ENCODE measurements at places on chromosomes 4 and X. TPM values are rescaled to one million over a fixed set of nuclear protein-coding genes. Genes with fewer than 3 reads are reported as not detected.
A peak's percentile ranks its signal among the peaks of the same experiment; 100 is the strongest.

DNA sequence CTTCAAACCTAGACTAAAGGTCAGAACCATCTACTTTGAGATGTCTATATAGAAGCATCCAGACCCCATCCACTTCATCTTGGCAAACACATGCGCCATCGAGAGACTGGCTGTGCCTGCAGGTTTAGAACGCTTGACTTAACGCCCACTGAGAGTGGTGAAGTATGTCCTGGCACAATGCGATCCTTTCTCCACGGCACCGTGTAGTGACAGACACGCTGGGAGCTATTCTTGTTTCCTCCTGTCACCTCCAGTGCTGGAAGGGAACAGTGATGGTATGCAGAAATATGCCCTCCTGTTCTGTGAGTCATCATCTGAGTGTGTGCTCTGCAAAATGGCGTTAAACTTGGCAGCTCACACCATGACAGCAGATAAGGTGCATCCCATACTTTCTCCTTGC is 330.2 kb downstream of the NLGN4X start:
- no peak for DNase-seq

- DNase-seq = no peak
These were observed 8.9 kb downstream of the JADE1 start for GRCh38 chr4:128818442-128818841.

Gene RTL9
- not detected for total RNA-seq

- no peak for DNase-seq
These were observed 52.1 kb downstream of the LEF1 start for GRCh38 chr4:108116423-108117168.

DNA sequence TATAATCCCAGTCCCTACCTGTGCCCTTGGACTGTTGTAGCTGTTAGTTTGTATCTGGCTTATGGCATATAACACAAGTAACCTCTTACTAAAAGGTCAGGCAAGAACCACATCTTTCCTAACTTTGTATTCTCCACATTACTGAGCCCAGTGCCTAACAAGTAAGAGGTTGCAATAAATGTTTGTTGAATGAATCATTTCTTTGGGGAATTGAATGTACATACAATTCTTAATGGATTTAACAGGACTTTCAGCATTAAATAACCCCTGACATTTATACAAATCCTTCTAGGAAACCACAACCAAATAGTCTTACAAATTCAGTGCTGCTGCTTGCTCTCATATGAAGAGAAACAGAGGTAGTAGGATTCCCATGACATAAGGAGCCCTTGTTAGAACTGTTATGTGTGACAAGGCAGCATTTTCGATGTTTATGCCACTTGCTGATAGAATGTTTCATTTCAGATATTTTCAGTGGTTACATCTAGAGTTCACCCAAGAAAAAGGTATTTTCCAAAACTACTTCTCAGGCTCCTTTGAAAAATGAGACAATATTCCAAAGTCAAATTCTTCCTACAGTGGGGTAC is 62.0 kb downstream of the MBNL3 start:
- no peak for DNase-seq

GRCh38 chr4:112519689-112520597 is 4.0 kb upstream of the NEUROG2 start:
- DNase-seq = no peak

DNA sequence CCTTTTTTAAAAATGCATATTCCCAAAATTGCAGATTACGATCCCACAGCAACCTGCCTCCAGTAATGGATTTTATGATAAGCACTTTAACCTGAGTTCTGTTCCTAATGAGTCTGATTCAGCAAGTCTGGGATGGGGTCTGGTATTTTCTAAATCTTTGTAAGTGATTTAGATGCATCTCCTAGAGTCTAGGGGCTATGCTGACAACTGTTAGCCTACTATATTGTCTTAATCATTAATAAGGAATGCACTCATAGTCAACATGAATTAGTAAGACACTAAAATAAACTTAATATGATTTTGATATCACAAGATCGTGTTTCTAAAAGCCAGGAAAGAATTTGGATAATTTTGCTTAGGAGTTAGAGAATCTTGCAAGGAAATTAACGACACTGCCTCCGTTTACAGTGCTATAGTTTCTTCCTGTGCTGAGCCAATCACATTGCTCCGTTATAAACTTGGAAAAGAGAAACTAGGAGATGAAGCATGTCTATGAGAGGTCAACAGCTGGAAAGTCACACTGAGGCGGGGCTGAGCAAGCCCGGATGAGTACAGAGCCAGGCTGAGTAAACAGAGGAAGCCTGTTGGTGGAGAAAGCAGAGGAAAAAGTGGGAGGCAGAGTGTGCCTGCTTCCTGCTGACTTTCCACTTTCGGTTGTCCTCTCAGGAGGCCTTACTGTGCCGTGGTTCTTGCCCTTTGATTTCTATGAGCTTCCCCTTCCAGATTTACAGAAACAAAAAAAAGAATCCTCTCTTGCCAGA is 5.4 kb downstream of the SCARB2 start:
- DNase-seq = peak; percentile 88

- DNase-seq = no peak
These were observed 58.0 kb downstream of the RHOH start for GRCh38 chr4:40254608-40255392.

DNA sequence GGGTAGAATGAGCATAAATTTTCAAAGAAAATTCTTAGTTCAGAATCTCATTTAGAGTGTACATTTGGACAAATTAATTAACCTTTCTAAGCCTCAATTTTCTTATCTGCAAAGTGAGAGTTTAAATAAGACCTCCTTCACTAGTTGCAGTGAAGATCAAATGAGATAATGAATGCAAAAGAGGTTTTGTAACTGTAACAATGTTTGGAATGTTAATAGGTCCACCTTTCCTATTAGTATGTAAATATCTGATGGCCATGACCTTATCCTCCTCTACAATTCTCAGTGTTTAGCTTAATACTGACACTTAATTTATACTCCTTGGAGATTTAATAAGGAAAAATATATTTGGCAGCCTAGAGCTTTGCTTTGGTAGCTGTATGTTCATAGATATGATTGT is 138.8 kb downstream of the GABRG1 start:
- DNase-seq = no peak

DNA sequence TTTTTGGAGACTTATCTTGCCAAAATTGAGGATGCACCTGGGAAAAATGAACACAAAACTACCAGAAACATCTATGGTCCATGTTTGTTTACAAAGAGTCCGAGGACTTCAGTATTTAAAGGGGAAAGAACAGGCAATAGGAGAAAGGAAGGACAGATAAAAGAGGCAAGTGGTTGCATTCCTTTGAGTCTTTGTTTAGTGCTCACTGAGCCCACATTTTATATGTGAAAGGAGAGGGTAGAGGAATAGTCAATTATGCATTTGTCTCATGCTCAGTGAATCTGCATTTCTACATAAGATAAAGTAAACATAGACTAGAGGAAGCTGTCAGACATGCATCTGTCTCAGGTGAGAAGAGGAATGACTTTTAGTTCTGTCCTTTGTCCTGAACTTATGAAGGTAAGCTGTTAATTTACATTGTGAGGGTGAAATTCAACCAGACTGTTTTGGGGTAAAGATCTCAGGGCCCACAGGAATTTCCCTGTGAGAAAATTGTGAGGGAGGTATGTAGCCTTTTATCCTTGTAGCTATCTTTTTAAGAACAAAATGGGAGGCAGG is 4.5 kb downstream of the DMP1 start:
- DNase-seq = no peak

DNA sequence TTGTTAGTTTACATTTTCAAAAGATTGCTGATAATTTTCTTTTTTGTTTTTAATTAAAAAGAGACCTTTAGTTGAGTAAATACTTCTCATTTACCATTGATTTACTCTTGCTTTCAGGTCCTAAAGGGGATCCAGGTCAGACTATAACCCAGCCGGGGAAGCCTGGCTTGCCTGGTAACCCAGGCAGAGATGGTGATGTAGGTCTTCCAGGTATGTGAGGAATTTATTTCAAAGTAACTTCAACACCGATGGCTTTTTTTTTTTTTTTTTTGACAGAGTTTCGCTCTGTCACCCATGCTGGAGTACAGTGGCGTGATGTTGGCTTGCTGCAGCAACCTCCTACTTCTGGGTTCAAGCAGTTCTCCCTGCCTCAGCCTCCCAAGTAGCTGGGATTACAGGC is 135.1 kb downstream of the IRS4 start:
- no peak for DNase-seq

GRCh38 chr4:16437836-16438235 is 211.6 kb upstream of the TAPT1 start:
- DNase-seq = no peak

GRCh38 chr4:155891058-155891457 is 12.4 kb upstream of the TDO2 start:
- DNase-seq = no peak

Gene ZRSR2
- 16.5 TPM for total RNA-seq

Gene SRPX2
- 14.2 TPM for total RNA-seq

Gene FAM9C
- total RNA-seq = not detected

- no peak for DNase-seq
These were observed 145.6 kb upstream of the RBPJ start for GRCh38 chr4:26175006-26175786.

GRCh38 chrX:133454491-133454914 is 39.2 kb upstream of the GPC4 start:
- DNase-seq = no peak

DNA sequence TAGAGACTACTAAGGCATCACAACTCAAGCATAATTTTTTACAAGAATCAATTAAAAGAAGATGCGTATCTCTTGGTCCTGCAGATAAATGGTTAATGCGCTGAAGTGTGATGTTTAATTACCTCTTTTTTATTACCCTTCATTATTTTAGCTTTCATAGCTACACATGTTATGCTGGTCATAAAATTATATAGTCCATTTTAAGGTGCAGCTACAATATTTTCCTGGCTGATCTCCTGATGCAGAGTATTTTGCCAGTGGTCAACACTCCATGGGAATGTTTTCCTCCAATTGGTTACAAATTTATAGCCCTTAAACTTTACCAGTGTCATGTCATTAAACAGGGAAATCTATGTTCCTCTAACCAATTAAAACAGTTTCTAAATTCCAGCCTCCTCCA is 1617.2 kb downstream of the PCDH7 start:
- DNase-seq = no peak

- no peak for DNase-seq
These were observed 9.0 kb downstream of the COX7B2 start for GRCh38 chr4:46900082-46900481.

DNA sequence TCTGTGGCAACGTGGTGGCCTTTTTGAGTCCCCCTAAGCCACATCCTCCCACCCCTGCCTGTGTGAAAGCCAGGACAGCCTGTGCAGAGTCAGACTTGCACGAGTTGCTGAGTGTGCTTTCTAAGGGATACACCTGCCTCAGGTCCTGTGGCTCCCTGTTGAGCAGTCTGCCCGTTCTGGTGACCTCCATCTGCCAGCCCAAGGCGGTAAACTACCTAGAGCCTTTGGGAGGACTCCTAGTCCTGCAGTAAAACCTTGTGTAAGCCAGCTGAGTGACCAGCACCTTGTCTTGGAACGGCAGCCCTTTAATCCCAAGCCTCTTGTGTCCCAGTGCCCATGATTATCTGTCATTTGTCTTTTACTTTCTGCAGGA is 69.3 kb downstream of the NBDY start:
- no peak for DNase-seq

Gene OPRPN
- total RNA-seq = not detected

Gene F11
- total RNA-seq = 3.2 TPM

GRCh38 chr4:148054275-148054674 is 322.4 kb downstream of the ARHGAP10 start:
- no peak for DNase-seq

DNA sequence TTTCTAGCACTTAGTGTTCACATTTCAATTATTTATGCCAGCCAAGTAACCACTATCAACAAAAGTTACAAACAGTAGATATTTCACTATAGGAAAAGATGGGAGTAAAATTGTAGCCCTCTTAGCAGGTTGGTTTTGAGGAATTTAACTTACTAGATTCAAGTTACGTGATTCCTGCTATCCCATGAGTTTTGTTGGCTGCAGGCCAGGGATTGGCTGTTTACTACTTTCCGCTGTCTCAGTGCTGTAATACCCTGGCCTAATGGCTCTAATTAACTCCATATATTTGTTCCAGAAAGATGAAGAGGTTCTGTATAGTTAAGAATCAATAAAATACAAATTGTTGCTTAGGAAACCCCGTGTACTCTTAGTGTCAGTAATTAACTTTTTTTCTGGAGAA is 55.5 kb upstream of the MAGED1 start:
- peak; percentile 19 for DNase-seq

Gene PPP4R3C
- not detected for total RNA-seq

Gene ARHGAP10
- 52.8 TPM for total RNA-seq

DNA sequence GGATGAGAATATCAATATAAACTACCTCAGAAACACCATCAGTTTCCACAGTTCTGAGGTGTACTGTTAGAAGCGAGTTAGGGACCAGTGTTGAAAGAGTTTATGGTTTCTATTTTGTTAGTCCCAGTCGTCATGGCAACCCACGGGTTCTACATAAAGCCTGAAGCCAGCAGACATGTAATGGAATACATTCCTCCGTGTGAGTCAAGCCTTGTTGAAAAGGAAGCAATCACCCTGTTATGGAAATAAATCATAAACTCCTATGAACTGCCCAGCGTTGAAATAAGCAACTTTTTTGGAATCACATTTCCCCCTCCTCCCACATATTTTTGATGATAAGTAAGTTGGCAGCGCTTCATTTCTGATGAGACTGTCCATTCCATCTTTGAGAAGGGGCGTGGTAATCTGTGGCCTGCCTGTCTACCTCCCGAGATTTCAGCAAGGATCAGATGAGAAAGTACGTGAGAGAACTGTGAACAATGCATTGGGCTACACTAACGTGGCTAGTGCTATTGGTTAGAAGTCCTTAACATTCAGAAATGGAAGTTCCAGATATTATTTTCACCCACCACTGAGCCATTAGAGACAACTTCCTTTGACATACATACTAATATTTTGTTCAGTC is 40.4 kb upstream of the PDHA1 start:
- DNase-seq = peak; percentile 47

- DNase-seq = no peak
These were observed 116.2 kb downstream of the GATB start for GRCh38 chr4:151644622-151645021.

DNA sequence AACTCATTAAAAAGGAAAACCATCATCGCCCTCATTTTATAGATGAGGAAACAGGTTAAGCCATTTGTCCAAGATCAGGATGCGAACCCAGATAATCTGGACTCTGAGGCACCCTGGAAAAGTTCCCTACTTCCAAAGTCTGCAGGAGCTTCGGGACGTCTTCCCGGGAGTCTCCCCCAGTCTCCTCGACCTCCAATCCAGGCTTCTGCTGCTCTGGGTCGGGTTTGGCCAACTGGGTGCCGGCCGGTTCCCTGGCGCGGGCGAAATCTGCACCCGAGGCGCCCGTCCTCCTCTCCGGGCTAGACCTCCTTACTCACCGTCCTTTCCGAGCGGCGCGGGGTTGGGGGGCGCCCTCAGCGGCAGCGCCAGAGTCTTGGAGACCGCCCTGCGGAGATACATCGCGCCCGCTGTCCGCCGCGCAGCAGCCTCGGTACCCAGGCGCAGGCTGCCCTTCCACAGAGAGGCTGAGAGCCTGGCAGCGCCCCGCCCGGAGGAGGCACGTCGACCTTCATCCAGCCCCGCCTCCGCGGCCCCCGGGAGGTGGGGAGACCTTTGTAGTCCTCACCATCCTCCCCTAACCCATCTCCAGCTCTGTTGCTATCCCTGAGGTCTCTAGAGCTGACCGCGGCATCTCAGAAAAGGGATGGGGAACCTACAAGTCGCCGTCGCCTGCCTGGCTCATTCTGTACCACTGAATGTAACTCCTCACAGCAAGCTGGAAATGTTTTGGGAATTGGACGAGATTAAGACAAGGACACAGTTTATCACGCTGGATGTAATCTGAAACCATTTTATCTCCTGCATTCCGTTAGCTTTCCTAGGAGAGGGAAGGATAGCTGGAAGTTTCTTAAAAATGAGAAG is at the start of gene MGARP:
Gene MGARP, minus strand, starts transcription at position 466 of the 861 bp plus-strand sequence. Its CDS starts 67 bp downstream, at position 399.
- no peak for DNase-seq

Gene GAGE12F
- total RNA-seq = not detected

All from Peyer's patch (tissue), 4 donors.